Calu3 (cell line): ENCODE measurements at places on chromosomes 16 and 17. TPM values are rescaled to one million over a fixed set of nuclear protein-coding genes. Genes with fewer than 3 reads are reported as not detected.

DNA sequence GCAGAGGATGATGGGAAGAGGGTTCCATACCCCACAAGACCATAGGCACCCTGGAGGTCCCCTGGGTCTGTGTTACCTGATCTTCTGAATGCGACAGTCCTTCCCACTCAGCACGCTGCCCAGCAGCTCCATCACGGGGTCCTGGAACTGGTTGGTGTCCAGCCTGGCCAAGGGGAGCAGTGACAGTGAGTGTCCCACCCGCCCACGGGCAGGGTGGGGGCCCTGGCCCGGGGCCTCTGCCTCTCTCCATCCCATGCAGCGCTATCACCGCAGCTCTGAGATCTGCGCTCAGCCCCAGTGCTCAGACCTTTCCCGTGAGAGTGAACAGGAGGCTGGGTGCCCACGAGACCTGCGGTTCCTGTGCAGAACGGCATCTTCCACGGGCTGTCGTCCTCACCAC lies 15.6 kb downstream of the NLRC3 start:
- no peak for DNase-seq
- H3K4me3 ChIP-seq: no peak overlapping the region
- no peaks in the 10 kb centered on the region for H3K27me3 ChIP-seq
- no peaks in the 10 kb centered on the region for H3K4me1 ChIP-seq

DNA sequence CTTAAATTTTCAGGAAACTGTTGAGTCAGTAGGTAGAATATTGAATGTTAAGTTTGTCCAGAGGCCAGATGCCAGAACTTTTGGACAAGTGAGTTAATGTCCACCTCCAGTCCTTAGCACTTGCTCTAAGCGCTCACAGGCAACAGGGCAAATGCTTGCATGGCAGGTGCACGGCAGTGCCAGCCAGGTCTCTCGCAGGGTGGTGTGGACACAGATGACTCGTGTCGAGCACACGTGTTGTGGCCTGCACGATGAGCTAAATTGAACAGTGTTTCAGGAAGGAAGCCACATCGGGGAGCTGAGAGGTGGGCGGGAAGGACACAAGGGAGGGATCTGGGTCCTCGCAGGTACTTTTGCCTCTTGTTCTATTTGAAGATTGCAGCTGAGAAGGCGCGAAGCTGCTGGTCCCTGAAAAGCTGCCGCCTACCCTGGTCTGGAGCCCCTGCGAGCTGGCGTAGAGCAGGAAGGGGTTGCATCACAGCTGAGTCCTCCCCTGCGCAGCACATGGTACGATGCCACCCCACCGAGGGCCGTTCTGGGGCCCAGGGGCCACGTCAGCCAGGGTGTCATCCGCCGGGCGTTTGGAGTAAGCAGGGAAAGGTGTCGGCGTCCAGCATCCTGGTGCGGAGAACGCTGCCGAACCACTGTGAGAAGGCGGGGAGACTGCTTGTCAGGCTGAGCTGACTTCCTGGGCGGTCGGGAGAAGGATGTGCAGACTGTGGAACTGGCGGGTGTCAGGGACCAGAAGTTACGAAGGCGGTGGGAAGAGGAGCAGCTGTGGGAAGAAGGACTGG lies 6.3 kb downstream of the RAB40C start:
- H3K27me3 ChIP-seq: no peaks in the 10 kb centered on the region
- peaks cover 65% of the 10 kb centered on the region for H3K36me3 ChIP-seq
- H3K4me3 ChIP-seq: no peak overlapping the region
- DNase-seq: no peak

GRCh38 chr16:81465375-81465943 lies 20.9 kb downstream of the CMIP start:
- H3K27ac ChIP-seq: no peak overlapping the region
- peaks cover 26% of the 10 kb centered on the region for H3K4me1 ChIP-seq
- no peak overlapping the region for H3K4me3 ChIP-seq

GRCh38 chr16:69619514-69619913 lies 53.7 kb downstream of the NFAT5 start:
- H3K4me3 ChIP-seq: no peak overlapping the region
- H3K4me1 ChIP-seq: peaks cover 28% of the 10 kb centered on the region
- no peak overlapping the region for H3K27ac ChIP-seq
- no peaks in the 10 kb centered on the region for H3K27me3 ChIP-seq
- peaks cover 18% of the 10 kb centered on the region for H3K36me3 ChIP-seq

- peaks cover 7% of the 10 kb centered on the region for H3K4me1 ChIP-seq
- no peak overlapping the region for H3K4me3 ChIP-seq
- no peaks in the 10 kb centered on the region for H3K36me3 ChIP-seq
- H3K27me3 ChIP-seq: no peaks in the 10 kb centered on the region
- no peak overlapping the region for H3K27ac ChIP-seq
These were observed 15.0 kb downstream of the MRM1 start for GRCh38 chr17:36616061-36617029.

- peaks cover 68% of the 10 kb centered on the region for H3K27me3 ChIP-seq
- peak overlapping the region; percentile 71 for H3K4me3 ChIP-seq
- no peak for DNase-seq
- peaks cover 28% of the 10 kb centered on the region for H3K4me1 ChIP-seq
- peak overlapping the region; percentile 50 for H3K27ac ChIP-seq
- peaks cover 33% of the 10 kb centered on the region for H3K36me3 ChIP-seq
These were observed 3.0 kb downstream of the BAHCC1 start for GRCh38 chr17:81398176-81398831.

DNA sequence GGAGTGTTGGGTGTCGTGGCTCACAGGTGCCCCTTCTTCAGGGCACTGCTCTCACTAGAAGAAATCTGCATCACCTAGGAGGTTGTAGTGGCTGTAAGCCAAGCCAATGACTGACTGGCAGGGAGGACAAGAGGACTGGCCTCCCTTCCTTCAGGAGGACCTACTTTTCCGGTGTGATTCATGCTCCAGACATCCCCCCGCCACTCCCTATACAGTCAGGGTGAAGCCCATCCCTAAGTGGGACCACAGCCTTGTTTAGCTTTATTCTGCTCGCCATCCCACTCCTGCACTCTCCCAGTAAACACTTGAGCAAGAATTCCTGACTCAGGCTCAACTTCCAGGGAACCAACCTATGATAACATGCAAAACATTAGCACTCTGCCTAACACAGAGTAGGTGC lies 67.0 kb downstream of the PLCG2 start:
- H3K36me3 ChIP-seq: no peaks in the 10 kb centered on the region
- H3K4me1 ChIP-seq: peaks cover 7% of the 10 kb centered on the region
- peaks cover 66% of the 10 kb centered on the region for H3K27me3 ChIP-seq
- H3K27ac ChIP-seq: no peak overlapping the region
- DNase-seq: peak; percentile 21
- H3K4me3 ChIP-seq: no peak overlapping the region

DNA sequence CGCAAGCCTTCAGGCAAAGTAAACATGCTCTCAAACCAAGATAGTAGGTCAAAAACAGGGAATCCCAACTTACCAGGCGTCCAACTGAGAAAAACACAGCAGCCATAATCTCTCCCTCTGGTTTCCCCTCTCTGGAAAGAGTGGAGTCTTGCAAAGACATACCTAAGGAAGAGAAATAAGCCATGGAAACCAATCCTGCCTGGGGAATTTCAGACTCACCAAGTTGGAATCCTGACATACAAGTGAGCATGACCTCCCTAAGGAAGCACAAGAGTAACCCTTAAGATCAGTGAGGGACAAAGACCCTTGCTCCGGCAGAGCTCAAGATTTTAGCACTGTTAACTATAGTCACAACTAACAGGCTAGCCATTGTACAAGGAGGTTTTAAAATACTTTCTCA lies 4.1 kb downstream of the ZNF624 start:
- no peak overlapping the region for H3K27ac ChIP-seq
- no peak for DNase-seq
- no peak overlapping the region for H3K4me3 ChIP-seq
- H3K27me3 ChIP-seq: no peaks in the 10 kb centered on the region
- peaks cover 7% of the 10 kb centered on the region for H3K36me3 ChIP-seq

- no peaks in the 10 kb centered on the region for H3K36me3 ChIP-seq
- H3K27me3 ChIP-seq: peaks cover 62% of the 10 kb centered on the region
- no peak overlapping the region for H3K27ac ChIP-seq
- no peak for DNase-seq
- no peak overlapping the region for H3K4me3 ChIP-seq
- no peaks in the 10 kb centered on the region for H3K4me1 ChIP-seq
These were observed 1.5 kb upstream of the PVALEF start for GRCh38 chr17:81163703-81164370.

GRCh38 chr16:57732037-57732436 lies 3.5 kb upstream of the KATNB1 start:
- peaks cover 27% of the 10 kb centered on the region for H3K36me3 ChIP-seq
- DNase-seq: no peak
- H3K27ac ChIP-seq: no peak overlapping the region
- peaks cover 35% of the 10 kb centered on the region for H3K27me3 ChIP-seq
- H3K4me1 ChIP-seq: peaks cover 11% of the 10 kb centered on the region
- no peak overlapping the region for H3K4me3 ChIP-seq

The CMTR2 gene
- total RNA-seq: 44.4 and 45.0 TPM in 2 replicates

DNA sequence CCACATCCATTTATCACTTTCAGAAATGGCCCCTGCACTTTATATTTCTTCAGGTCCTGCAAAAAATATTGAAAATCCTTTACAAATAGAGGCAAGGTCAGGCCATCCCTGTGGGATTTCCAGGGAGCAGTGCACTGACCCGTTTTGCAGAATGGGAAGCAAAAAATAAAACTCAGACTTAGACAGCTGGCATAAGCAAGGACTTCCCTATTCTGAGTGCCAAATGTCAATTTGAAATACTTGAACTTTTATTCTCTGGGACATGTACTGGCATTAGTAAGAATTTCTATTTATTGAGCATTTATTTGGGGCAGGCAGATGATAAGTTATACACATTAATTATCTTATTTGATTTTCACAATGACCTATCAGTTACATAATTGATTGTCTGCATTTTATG lies 32.4 kb downstream of the PRKCB start:
- H3K4me1 ChIP-seq: no peaks in the 10 kb centered on the region
- no peak overlapping the region for H3K4me3 ChIP-seq
- H3K27ac ChIP-seq: no peak overlapping the region
- DNase-seq: no peak
- peaks cover 70% of the 10 kb centered on the region for H3K27me3 ChIP-seq

The SLFN12 gene
- 0.44 and 0.54 TPM in 2 replicates for total RNA-seq

The UNC13D gene
- total RNA-seq: 103 and 104 TPM in 2 replicates

GRCh38 chr17:39197380-39198185 lies at the start of gene CACNB1:
Gene CACNB1, minus strand, starts transcription at chr17:39197669. Its CDS starts 174 bp downstream, at chr17:39197495.
- H3K4me3 ChIP-seq: peak within 1 kb of the TSS; percentile 86
- DNase-seq: peak; percentile 98
- H3K27me3 ChIP-seq: no peaks in the 10 kb centered on the region
- peak within 1 kb of the TSS; percentile 99 for H3K27ac ChIP-seq

DNA sequence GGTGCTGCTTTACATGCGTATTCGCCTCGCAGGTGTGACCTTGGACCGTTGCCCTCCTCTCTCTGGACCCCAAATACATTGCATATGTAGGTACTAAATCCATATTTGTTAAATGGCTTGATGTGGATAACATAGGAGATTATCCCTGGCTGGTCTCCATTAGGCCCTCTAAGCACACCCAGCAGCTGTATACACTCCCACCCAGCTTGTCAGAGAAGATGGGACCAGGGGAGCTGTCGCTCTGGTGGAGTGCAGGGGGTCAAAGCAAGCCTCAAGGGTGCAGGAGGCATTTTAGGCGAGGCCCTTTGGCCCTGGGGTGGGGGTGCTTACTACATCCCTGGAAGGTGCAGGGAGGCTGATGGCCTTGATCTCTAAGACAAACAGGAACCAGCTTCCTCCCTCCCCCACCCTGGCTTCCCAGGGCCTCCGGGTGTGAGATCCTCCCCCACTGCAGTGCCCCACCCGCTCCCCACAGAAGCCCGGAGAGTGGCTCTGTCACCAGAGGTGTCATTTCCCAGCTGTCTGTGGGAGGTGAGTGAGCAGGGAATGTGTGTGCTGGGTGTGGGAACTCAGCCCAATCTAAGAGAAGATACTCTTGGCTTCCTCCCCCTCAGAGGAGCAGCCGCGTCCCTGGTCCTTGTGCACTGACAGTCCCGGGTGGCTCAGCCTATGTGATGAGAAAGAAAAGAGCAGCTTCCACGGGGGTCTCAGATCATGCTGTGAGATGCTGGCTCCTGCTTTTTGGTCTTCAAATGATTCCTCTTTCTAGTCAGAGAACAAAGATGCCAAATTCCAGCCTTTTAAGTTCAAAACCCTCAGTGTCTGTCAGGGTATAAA lies 1.4 kb upstream of the VAMP2 start:
- H3K36me3 ChIP-seq: peaks cover 31% of the 10 kb centered on the region
- no peaks in the 10 kb centered on the region for H3K4me1 ChIP-seq
- peak overlapping the region; percentile 76 for H3K4me3 ChIP-seq
- no peaks in the 10 kb centered on the region for H3K27me3 ChIP-seq

DNA sequence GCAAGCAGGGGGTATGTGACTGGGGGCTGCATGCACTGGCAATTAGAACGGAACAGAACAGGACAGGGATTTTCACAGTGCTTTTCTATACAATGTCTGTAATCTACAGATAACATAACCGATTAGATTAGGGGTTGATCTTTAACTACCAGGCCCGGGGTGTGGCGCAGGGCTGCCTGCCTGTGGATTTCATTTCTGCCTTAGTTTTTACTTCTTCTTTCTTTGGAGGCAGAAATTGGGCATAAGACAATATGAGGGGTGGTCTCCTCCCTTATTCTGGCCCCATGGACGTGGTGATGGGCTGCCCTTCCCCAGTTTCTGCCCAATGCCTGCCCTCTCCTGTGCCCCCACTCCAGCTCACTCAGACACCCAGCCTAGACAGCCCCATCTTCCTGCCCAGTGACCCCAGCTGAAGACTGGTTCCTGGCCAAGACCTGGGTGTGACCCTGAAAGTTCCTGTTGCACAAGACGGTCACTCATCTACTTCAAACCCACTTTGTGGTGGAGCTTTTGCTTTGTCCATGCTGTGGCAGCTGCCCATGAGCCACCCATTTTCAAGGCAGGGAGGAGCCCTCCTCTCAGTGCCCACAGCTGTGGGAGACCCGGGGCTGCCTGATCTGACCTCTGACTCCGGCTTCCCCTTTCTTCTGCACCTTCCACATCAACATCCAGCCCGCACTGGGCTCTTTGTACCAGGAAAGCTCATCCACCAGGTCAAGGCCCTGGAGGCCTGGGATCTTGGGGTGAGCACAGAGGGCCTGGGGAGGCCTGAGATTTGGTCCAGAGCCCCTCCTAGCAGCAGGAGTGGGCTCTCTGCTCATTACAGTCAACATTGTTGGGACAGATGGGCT lies 18.6 kb downstream of the ALOX12B start:
- H3K27ac ChIP-seq: peak overlapping the region; percentile 38
- H3K36me3 ChIP-seq: peaks cover 4% of the 10 kb centered on the region
- H3K4me1 ChIP-seq: peaks cover 35% of the 10 kb centered on the region
- H3K27me3 ChIP-seq: peaks cover 27% of the 10 kb centered on the region
- peak; percentile 35 for DNase-seq

The OTOA gene
- total RNA-seq: 0.40 TPM in 1 of 2 replicates, not detected in the other

DNA sequence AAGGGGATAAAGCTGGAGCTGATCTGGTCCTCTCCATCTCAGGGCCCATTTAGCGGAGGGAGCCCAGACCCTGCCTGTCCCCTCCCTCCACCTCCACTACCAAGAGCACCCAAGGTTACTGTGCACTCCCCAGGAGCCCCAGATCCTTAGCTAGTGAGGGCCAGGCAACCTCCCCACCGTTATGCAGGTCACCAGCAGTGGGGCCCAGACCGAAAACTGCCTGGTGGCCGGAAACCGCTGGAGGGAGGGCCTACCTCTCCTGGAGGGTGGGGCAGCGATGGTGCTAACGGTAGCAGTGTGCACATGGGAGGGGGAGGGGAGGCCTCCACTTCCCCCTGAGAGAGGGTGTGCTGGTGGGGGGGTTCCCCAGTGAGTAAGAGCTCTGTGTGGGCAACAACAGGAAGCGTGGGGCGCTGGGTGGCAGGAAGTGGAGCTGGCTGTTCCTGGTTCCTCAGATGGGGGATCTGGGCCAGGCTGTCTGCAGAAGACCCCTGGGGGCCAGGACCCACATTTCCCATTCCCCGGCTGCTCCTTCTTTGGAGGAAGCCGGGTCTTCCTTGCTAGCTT lies 4.4 kb downstream of the FMNL1 start:
- H3K4me3 ChIP-seq: no peak overlapping the region
- H3K27me3 ChIP-seq: peaks cover 28% of the 10 kb centered on the region
- H3K4me1 ChIP-seq: peaks cover 22% of the 10 kb centered on the region
- H3K27ac ChIP-seq: no peak overlapping the region
- DNase-seq: no peak
- H3K36me3 ChIP-seq: peaks cover 18% of the 10 kb centered on the region
